ENCODE measurements at places on chromosomes 12 and 14.

- no peak for DNase-seq
These were observed 67.7 kb downstream of the EID3 start for GRCh38 chr12:104371043-104371870.

DNA sequence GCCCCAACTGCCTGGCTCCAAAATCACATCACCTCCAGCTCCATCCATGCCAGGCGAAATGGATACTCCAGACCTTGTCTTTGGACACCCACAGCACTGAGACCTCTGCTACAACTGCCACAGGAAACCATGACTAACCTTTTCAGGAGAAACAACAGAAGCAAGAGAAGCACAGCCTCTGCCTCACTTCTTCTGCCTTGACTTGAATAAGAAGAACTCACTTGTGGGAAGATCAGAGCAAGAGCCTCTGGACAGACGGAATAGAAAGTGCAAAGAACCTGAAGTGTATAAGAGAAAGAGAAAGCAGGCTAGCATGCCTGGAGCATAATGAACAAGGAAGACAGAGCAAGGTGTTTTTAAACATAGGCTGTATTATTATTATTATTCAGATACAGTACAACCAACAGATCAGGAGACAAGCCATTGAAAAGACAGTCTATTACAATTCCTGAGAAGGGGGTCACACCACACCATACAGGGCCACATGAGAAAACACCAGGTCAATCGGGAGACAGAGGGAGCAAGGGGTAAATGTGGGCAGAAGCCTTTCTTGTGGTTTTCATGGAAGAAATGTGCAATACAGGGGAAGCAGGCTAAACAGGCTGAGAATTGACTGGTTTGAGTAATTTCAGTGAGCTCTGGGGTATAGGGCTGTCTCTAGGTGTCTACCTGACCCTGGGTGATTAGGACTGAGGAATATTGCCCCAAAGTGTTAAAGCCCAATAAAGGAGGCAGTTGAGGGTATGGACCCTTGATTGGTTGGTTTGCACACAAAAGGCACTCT is 7.4 kb upstream of the OR10P1 start:
- peak; percentile 64 for DNase-seq

GRCh38 chr14:55777877-55778276 is 197.9 kb downstream of the KTN1 start:
- no peak for DNase-seq

DNA sequence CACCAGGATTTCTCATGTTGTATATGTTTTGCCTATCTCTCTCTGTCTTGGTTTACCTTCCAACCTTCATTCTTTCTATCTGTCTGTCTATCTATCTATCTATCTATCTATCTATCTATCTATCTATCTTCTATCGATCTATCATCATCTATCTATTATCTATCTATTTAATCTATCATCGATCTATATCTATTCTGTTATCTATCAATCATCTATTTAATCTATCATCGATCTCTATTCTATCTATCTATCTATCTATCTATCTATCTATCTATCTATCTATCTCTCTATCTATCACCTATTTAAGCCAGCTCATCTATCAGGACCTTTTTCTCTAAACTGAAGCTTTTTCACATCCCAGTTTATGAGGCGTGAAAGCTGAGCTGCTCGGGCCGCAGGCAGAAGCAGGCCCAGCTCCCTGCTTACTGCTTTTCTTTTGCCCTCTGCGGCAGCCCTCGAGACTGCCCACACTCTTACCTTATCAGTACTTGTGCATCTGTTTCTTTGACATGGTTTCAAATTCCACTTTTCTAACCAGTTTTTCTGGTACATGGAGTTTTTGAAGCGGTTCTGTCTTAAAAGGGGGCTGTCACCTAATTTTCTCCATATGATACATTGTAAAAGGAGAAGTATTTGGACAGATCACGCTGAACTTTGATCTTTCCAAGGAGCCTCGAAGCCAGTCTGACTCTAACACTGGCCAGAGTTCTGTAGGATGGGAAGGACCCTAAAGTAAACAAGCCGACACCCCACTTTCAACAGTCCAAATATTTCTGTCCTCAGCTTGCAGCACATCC is 44.4 kb upstream of the GSG1 start:
- no peak for DNase-seq

GRCh38 chr12:106112145-106112821 is 26.5 kb downstream of the NUAK1 start:
- peak; percentile 74 for DNase-seq

DNA sequence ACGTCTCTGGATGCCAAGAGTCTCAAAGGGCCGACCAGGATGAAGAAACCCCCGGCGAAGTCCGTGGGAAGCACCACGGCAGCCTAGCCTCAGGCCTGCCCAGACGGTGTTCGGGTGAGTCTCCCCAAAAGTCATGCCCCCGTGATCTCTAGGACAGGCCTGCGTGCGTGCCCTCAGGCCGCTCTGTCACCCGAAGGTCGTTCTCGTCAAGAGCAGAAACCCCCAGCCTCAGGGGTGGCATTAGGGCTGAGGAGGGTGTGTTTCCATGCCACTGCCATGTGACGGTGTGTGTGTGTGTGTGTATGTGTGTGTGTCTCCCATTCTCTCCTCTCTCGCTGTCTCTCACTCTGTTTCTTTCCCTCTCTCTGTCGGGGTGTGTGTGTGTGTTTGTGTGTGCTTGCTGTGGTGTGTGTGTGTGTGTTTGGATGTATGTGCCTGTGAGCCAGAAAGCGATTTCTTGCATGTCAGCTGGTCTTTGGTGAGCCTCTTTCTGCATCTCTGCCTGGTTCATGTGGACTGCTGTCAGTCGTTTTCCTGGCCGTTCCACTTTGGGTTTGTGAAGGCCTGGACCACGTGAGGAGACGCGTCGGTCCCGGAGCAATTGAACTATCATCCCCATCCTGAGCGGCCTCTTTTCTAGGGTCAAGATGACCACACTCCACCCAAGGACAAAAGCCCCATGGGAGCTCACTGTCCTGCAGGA is 772.5 kb upstream of the ALG10B start:
- DNase-seq, result no peak

GRCh38 chr12:82120901-82121300 is 237.3 kb downstream of the CCDC59 start:
- no peak for DNase-seq

- peak; percentile 59 for DNase-seq
These were observed 50.1 kb upstream of the RERGL start for GRCh38 chr12:18139989-18140596.

DNA sequence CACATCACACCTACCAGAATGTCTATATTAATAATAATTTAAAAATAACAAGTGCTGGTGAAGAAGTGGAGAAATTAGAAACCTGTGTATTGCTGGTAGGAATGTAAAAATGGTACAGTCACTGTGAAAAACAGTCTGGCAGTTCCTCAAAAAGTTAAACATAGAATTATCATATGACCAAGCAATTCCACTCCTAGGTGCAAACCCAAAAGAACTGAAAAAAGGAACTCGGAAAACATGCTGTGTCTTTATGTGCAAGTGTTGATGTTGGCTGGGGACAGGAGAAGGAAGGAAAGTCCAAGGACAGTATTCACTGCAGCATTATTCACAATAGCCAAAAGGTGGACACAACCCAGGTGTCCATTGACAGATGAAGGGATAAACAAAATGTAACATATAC is 146.5 kb downstream of the TTC7B start:
- DNase-seq, result peak; percentile 57

- no peak for DNase-seq
These were observed 41.3 kb downstream of the CCNK start for GRCh38 chr14:99522457-99522891.

- no peak for DNase-seq
These were observed 408.3 kb downstream of the AACS start for GRCh38 chr12:125473501-125473900.

DNA sequence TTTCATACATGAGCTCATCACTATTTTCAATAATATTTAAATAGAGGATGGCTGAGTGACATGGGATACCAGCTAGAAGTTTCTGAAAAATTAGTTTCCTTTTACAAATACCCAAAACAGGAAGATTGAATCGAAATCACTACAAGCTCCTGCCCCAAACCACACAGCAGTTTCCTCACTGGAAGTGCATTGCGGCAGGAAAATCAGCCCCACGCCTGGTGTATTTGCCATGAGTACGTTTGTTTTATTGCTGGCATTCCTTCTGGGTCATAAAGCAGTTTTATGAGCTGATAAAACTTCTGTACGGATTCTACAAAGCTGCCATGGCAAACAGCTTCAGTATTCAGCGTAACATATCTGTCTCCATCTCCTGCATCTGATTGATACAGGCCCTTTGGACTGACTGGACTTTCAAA is 23.7 kb downstream of the CDC42BPB start:
- DNase-seq, result peak; percentile 24

- no peak for DNase-seq
These were observed 25.1 kb downstream of the PRKAB1 start for GRCh38 chr12:119692997-119693396.

DNA sequence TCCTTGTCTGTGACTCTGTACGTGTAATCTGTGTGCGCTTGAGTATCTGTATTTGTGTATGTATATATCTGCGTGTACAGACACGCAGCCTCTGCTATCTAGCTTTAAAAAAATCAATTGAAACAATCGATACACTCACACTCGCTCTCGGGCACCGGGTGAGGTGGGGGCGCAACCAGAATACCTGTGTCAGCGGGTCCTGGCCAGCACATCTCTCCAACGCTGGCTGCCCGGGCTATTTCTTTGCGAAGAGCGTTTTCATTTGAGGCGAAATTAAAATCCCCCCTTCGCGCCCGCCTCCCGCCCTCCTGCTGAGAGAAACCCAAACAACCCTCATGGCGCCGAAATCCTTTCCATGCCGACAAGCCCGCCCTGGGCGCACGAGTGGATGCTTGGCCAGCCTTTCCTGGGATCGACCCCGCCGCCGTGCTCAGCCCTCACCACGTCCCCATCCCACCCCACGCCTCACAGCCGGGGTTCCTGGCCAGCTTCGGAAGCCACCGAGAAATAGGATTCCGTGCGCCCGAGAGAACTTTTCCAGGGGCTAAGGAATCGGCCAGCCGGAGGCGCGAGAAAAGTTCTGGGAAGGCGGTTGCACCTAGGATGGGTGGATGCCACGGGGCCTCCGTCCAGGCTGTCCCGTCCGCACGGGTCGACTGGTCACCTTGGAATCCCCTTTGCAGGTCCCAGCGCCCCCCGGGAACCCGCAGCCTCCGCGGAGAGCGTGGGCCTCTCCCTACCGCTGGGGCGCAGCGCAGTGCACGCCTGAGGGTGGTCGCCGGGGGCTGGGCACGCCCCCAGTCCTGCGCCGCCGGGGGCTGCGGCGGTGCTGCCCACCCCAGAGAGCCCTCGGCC is 1.0 kb downstream of the ZDHHC22 start:
- no peak for DNase-seq

GRCh38 chr12:111445726-111446581 is 40.2 kb downstream of the SH2B3 start:
- no peak for DNase-seq

GRCh38 chr14:70036665-70037064 is 152.1 kb downstream of the SLC8A3 start:
- DNase-seq, result no peak

DNA sequence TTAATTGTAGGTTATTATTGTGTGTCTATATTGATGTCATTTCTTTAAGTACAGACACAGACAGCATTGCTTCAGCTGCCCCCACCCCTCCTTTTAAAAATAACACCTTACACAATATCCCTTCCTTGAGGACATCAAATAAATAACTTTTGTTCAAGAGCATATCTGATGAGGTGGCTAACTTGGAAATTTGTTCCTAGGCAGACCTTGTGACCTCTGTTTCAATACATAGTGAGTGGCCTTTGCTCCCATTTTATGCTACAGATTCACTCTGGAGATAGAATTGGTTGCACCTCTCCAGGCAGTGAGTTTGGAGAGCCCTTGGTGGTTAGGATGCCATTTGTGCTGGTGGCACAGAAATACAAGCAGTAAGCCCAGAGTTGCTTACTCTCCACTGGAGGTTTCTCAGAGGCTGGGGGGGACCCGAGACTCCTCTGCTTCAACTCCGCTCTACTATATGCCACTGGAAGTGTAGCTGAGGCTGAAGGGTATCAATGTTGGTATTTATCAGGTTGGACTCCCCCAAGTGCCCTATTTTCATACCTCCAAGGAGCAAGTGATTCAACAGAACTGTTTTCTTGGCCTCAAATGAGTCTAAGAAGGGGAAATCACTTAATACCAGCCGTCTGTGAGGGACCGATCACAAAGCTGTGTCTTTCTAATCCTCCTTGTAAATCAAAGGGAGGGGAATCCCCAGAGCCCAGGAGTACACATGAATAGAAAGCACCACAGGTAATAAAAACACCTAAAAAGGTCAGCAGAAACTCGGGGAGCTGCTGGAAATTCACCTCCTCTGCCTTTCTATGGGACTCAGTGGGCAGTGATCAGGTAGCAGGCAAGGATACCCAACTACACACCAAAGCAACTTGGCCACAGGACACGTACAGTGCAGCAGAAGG is 463.1 kb downstream of the RAD51B start:
- no peak for DNase-seq

DNA sequence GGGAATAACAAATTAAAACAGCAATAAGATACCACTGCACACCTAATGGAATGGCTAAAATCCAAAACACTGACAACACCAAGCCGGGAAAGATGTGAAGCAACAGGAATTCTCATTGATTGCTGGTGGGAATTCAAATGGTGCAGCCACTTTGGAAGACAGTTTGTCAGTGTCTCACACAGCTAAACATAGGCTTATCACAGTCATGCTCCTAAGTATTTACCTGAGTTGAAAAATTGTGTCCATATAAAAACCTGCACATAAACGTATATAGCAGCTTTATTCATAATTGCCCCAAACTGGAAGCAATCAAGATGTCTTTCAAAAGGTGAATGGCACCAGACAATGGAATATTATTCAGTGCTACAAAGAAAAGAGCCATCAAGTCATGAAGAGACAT is 21.6 kb downstream of the GNPTAB start:
- no peak for DNase-seq

- no peak for DNase-seq
These were observed 207.0 kb downstream of the ATP23 start for GRCh38 chr12:58148405-58148804.

Measured in MV-4-11 (cell line).